ENCODE measurements at places on chromosomes 13 and 19.

DNA sequence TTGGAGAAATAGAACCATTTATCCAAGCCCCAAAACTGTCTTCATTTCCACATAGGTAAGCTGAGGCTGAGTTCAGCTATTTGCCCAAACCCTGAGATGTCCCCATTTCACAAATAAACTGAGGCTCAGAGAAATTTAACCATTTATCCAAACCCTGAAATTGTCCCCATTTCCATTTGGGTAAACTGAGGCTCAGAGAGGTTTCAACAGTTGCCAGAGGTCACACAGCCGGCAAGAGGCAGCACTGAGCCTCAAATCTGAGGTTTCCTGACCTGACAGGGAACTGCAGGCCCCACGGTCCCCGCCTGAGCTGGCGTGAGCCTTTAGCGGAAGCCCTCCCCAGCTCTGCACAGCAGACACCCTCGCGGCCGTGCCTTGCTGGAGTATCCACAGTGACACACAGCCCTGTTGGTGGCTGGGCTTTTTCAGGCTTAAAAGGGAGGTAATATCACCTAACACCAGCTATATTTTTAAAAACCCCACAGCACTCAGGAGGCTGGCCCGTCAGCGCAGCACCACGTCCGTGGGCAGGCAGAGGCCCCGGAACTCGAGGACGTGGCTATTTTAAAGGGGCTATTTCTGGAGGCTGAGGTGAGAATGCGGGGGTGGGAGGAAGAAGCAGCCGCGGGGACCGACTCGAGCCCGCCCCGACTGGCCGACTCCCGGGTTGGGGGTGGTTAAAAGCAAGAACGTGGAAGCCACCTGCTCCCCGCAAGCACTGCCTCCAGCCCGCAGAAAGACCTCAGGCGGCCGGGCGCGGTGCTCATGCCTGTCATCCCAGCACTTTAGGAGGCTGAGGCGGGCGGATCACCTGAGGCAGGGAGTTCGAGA lies 18.5 kb downstream of the PTPRS start:
- no peak for DNase-seq

DNA sequence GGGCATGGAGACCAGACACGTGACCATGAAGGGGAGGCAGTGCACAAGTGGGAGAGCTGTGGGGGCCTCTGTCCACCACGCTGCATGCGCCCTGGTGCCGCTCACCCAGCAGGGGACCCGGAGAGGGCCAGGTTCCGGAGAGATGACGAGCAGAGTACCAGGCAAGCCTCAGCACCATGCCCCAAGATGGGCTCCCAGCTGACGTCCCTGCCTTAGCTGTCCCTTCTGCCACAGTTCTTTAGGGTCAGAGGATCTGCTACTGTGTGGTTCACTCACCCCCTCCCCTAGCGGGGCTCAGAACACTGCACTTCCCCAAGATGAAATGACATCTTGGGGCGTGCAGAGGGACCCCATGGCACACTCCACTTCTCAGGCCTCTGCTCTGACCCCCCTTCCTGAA lies 9.6 kb upstream of the PRKD2 start:
- DNase-seq: no peak

- peak; percentile 90 for DNase-seq
Observed at GRCh38 chr13:114099191-114099590, 33.2 kb downstream of the RASA3 start.

GRCh38 chr19:45655073-45655472 lies 12.9 kb upstream of the GIPR start:
- DNase-seq: no peak

DNA sequence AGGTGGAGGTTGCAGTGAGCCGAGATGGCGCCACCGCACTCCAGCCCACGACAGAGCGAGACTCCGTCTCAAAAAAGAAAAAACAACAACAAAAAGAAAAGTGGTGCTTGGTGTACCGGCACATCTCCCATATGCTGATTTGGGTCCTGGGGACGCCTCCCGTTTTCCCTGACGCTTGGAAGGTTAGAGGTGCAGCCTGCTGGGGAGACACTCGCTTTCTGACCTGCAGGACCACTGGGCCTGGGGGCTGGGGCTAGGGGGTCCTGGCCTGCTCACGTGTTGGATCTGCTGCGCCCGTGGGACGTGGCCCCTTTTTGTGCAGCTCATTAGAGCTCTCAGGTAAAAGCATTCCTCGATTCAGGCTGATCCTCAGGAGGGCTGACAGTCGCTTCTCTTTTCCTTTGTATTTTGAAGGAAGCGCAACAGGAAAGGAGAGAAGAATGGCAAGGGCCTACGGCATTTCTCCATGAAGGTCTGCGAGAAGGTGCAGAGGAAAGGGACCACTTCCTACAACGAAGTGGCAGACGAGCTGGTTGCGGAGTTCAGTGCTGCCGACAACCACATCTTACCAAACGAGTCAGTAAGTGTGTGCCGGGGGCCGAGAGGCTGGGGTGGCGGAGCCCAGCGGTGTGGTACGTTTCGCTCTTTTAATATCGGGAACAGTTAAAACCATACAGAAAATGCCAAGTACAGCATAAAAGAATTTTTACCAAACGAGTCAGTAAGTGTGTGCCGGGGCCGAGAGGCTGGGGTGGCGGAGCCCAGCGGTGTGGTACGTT lies 25.1 kb downstream of the ATP4B start:
- DNase-seq: no peak

GRCh38 chr19:55070466-55071128 lies 5.1 kb upstream of the EPS8L1 start:
- DNase-seq: no peak

- DNase-seq: peak; percentile 9
Observed at GRCh38 chr13:74288361-74288911, 154.2 kb upstream of the KLF12 start.

DNA sequence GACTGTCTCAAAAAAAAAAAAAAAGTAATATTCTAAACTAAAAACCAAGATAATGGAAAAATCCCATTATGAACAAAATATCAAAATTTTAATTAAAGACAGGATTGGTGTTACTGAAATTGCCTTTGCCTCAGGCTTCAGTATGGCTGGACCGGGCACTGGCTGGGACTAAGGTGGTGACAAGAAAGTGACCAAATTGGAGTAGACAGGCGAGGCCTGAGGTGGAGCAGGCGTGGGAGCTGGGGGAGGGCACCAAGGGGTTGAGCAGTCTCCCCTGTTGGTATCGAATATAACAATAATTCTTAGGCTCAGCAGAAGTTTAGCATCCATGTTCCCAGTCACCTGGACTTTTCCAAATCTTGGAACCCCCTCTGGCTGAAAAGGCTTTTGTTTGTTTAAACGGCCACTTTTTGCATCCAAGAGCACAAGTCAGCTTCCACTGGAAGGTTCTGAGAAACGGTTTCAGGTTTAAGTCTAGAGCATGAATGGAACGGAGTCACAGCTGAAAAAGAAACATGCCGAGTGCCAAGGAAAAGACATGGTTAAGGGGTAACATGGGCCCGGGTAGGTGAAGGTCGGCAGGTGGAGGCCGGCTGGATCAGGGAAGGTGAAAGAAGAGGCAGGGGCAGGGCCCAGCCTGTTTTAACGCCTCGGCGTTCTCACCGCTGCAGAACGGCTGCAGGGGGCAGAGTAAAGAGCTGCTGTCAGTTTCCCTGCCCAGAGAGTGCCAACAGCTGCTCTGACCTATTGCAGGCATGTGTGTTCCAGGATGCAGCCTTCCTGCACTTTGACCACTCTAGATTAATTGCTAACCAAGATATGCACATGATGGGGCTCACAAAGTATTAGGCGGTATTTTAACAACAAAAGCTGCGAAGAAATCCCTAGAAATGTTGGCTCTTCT lies 104.4 kb downstream of the TM9SF2 start:
- no peak for DNase-seq
